ENCODE measurements at places on chromosomes 13 and 19.

GRCh38 chr19:39082745-39083598 is 1.2 kb upstream of the ACP7 start:
- DNase-seq, result no peak

- DNase-seq, result no peak
Observed at GRCh38 chr13:54445453-54445852, 1416.8 kb downstream of the OLFM4 start.

- no peak for DNase-seq
Observed at GRCh38 chr13:43405457-43405856, 381.3 kb downstream of the ENOX1 start.

- DNase-seq, result no peak
Observed at GRCh38 chr19:45824531-45825262, 9.6 kb upstream of the RSPH6A start.

GRCh38 chr13:51255556-51255955 is 33.4 kb downstream of the FAM124A start:
- no peak for DNase-seq

- DNase-seq, result no peak
Observed at GRCh38 chr13:104740641-104741222, 1674.5 kb upstream of the SLC10A2 start.

DNA sequence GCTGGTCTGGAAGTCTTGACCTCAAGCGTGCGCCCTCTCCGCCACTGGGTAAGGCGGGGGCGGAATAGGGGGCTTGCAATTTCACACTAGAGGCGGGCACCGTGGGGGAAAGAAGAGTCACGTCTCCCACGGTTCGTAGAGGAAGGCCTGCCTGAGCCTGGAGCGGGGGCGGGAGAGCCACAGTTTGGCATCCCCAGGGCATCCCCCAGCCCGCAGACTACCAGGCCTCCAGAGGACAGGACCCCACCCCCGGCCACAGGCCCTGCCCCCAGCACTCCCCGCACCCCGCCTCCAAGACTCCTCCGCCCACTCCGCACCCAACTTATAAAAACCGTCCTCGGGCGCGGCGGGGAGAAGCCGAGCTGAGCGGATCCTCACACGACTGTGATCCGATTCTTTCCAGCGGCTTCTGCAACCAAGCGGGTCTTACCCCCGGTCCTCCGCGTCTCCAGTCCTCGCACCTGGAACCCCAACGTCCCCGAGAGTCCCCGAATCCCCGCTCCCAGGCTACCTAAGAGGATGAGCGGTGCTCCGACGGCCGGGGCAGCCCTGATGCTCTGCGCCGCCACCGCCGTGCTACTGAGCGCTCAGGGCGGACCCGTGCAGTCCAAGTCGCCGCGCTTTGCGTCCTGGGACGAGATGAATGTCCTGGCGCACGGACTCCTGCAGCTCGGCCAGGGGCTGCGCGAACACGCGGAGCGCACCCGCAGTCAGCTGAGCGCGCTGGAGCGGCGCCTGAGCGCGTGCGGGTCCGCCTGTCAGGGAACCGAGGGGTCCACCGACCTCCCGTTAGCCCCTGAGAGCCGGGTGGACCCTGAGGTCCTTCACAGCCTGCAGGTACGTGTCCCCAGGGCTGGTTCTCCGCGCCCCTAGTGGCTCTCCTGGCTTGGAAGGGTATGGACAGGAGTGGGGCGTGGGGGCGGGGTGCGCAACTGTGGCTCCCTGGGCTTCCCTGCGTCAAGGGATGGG is at the start of gene ANGPTL4:
ANGPTL4 (plus strand) TSS at position 353 of the 969 bp plus-strand sequence; CDS start at position 520, 167 bp downstream.
- peak; percentile 68 for DNase-seq

GRCh38 chr13:39350461-39350881 is 252.5 kb downstream of the LHFPL6 start:
- DNase-seq, result no peak

DNA sequence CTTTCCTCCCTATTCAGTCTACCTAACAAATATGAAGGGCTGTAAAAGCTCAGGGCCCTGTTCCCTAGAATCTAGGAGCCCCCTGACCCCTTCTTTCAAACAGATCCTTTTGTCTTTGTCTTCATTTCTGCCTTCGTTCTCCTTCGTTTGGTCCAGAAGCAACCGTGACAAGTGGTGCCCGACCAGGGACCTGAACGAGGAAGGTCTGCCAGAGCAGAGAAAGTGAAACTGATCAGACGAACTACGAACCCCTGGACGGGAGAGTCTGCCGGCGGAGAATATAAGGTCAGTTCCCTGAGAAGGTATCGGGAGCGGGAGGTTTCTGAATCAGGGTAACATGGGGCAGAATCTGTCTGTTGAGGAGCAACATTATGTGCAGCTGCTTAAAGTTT is 751 bp downstream of the ERVK3-1 start:
- DNase-seq, result no peak

DNA sequence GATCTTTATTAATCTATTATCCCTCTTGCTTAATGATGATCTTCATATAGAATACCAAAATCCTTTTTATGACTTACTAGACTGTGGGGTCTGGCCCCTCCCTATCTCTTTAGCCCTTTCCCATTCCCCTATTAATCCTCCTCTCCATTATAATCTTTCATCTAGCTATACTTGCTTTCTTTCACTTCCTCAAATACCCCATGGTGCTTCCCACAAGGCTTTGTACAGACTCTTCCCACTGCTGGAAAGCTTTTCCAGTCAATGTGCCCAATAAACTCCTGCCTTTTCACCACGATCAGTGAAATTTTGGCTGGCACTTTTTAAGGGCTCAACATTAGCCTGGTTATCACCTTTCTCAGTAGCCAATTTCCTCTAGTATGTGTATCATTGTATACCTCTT is 3.2 kb upstream of the EBPL start:
- DNase-seq, result no peak

- DNase-seq, result no peak
Observed at GRCh38 chr19:48497728-48498594, 13.7 kb downstream of the LMTK3 start.

DNA sequence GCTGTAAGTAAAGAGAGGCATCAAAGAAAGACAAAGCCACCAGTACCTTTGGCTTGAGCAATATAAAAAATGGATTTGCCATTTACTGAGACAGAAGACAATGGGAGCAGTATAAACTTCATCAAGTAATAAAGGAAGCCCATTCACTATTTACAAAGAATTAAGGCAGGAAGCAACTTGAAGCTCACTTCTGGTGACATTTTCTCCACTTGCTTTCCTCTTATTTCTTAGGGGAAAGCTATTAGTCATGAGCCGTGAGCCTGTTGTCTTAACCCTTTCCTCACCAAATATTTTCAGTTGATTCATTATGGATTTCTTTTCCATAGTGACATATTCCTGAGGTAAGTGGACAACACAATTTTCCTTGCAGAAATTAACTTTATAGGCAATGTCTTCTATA is 156.8 kb downstream of the DNAJC3 start:
- DNase-seq, result no peak

DNA sequence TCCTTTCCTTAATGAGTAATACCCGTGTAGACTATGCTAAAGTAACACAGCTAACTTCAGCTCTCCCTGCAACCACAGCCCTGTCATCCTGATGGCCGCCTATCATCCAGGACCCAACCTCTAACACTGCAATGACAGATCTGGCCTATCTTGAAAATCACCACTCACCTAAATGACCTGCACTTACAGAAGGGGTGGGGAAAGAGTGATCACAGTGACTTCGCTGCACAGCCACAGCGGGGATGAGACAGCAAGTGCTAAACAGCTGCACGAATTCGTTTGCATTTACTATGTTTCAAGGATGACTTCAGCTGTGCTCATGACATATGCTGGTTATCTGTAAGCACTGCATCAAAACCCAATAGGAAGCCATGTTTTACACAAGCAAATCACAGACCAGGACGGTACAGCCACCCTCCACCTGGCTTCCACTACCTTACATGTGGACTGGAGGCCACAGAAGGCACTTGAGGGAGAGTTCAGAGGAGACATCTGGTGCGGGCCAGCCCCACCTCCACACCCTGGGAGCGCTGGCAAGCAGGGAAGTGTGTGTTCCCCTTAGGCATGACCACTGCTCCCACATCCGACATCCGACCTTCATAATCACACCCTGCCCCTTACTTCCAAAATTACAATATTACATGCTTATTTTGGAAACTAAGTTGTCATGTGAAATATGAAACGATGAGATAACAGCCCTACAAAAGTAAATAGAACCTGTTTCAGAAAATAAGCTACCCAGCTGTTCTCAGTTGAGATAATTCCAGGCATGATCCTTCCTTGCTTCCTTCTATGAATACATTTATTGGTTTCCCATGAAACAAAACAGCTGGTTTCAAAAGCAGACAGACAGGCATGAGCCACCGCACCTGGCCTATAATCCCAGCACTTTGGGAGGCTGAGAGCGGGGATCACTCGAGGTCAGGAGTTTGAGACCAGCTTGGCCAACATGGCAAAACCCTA is 95.7 kb downstream of the STK24 start:
- no peak for DNase-seq

DNA sequence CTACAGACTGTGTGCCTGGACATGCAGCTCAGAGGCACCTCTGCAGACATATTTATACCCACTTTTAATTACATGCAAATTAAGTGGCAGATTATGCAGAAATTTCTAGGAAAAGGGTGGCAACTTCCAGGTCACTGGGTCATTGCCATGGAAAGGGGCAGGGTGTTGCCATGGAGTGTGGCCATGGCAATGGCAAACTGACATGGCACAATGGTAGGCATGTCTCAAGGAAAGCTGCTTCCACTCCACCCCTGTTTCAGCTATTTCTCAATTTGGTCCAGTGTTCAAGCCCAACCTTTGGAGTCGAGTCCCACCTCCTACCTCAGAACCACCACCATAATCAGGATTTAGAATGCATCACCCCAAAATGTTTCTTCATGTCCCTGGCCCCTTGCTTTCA is 170.7 kb upstream of the TSHZ3 start:
- no peak for DNase-seq

- DNase-seq, result peak; percentile 61
Observed at GRCh38 chr19:1465191-1466016, 13.6 kb downstream of the C19orf25 start.

DNA sequence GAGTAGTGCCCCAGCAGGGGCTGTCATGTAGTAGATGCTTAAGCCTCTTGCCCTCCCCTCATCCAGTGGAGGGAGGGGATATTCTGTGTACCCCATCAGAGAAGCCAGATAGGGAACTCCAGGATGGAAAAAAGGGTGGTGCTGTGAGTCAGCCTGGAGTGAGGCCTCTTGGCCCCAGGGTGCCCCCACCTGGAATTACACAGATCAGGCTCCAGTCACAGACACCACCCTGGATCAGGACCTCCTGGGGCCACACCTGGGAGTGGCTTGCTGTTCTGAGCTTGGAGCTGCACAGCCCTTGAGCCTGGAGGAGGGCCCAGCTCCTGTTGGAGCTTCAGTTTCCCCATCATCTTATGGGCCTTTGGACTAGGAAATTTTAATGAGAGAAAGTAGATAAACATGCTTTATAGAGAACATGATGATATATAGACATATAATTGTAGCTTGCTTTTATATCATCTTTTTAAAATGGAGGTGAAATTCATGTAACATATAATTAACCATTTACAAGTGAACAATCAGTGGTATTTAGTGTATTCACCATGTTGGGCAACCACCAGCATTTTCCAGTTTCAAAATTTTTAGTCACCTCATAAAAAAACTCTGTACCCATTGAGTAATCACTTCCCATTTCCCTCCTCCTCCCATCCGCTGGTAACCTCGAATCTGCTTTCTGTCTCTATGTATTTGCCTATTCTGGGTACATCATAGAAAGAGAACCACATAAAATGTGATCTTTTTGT is 24.6 kb downstream of the CYP4F22 start:
- no peak for DNase-seq

DNA sequence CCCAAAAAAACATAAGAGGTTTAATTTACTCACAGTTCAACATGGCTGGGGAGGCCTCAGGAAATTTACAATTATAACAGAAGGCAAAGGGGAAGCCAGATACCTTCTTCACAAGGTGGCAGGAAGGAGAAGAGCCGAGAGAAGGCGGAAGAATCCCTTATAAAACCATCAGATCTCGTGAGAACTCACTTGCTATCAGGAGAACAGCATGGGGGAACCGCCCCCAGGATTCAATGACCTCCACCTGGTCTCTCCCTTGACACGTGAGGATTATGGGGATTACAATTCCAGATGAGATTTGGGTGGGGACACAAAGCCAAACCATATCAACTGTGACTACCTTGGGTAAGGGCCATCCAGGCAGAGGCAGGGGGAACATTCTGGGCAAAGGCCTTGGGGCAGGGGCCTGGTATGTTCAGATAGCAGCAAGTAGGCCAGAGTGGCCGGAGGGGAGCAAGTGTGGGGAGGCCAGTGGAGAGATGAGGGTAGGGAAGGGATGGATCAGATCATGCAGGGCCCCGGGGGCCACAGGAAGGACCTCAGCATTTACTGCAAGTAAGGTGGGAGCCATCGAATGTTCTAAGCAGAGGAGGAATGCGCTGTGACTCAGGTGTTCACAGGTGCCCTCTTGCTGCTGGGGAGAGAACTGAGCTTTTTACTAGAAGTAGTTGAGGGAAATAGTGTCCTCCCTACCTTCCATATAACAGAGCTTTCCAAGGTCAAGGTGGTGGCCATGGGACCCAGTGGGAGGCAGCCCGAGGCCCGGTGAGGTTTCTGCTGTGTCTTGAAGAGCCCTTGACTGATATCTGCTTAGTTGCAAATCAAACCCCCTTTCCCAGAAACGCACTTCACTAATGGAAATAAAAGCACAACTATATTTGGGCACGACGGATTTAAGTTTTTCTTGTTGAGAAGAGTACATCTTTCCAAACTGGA is 18.0 kb downstream of the RAB3D start:
- no peak for DNase-seq

DNA sequence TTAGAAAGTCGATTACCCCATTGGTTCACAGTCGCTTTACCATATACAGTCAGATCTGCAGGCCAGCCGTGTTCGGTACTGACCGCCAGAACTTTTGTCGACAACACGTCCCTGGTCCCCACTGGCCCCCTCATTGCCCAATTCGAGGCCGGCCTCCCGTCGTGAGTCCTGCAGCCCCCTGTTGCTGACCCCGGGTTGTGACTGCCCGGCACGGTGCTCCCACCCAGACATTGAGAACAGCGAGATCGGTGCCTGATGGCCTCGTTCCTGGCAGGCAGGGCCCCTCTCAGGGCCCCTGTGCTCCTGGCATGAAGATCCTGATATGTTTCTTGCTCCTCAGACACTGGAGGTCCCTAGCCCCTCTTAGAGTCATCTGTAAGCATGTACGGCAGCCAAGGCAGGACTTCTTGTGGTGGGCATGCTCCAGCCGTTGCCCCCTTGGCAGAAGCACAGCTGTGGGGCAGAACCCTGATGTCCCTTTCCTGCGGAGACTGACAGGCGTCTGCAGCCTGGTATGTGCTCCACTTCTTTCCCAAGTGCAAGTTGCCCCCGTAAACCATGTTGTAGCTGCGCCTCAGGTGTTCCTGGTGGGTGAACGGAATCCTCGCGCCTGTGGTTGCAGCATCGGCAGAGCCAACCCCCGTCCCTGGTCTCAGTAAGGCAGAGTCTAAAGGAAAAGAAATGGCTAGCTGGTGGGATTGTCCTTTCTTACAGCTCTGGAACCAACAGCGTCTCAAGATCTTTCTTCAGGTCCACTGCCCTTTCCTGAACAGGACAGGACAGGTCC is 123.2 kb upstream of the SPACA7 start:
- no peak for DNase-seq

DNA sequence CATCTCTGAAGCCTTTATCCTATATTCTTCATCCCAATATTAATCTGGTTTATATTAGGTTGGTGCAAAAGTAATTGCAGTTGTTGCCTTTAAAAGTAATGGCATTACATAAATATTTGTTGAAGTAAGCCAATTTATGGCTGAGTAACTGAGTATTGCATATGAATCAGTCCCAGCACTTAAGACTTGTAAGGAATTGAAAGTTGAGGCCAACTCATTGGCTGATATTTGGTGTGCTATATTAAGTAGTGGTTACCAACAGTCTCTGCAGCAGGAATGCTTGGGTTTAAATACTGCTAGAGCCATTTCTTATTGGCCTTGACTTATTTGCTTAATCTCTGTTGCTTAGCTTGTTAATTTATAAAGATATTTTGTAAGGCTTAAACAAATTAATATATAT is 460.7 kb downstream of the GPC6 start:
- DNase-seq, result no peak

Measured in hematopoietic multipotent progenitor cell treated with erythropoietin and hydrocortisone succinate and interleukin-3 and kit ligand, for 8 days (in vitro differentiated cells).